Muscle of leg (tissue), 16 donors: ENCODE measurements at places on chromosomes 5 and 9. TPM values are rescaled to one million over a fixed set of nuclear protein-coding genes. Genes with fewer than 3 reads are reported as not detected.
A peak's percentile ranks its signal among the peaks of the same experiment; 100 is the strongest.

The N4BP3 gene
- total RNA-seq, result 19.6 TPM

DNA sequence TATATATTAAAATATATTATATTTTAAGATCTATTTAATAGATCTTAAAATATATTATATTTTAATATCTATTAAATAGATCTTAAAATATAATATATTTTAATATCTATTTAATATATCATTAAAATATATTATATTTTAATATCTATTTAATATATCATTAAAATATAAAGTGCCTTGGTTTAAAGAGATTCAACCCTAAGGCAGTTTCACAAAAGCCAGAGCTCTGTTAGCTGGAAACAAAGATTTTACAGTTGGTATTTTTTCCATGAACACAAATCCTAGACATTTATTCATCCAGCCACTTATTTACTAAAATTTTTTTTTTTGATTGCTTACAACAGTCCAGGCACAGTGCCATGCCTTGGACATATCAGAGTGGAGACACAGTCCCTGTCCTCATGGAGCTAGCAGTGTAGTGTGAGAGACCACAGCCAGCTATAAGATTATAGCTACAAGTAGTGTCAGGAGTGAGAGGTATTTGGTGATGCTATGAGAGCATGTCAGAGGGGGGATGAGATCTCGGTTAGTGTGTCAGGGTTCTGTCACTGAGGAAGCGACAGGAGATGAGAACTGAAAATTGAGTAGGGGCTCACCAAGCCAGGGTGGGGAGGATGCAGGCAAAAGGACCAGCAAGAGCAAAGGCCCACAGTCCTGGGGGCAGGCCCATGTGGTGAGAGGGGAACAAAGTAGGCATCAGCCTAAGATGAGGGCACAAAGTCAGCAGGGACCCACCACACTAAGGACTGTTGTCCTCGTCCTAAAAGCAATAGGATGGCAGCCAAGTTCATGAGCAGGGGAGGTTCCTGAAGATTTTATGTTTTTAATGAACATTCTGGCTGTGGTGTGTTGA, 74.5 kb downstream of the FBXO38 start:
- no peaks in the 10 kb centered on the region for H3K36me3 ChIP-seq
- H3K4me1 ChIP-seq, result no peaks in the 10 kb centered on the region
- no peak for DNase-seq
- no peaks in the 10 kb centered on the region for H3K27me3 ChIP-seq

GRCh38 chr5:93006915-93007314, 574.1 kb downstream of the NR2F1-AS1 start:
- H3K36me3 ChIP-seq, result no peaks in the 10 kb centered on the region
- DNase-seq, result no peak
- H3K27me3 ChIP-seq, result no peaks in the 10 kb centered on the region

The NR2F1 gene
- 1.8 TPM for total RNA-seq

The MED10 gene
- 15.6 TPM for total RNA-seq

- H3K27ac ChIP-seq, result peak overlapping the region; percentile 89
- no peaks in the 10 kb centered on the region for H3K27me3 ChIP-seq
- no peaks in the 10 kb centered on the region for H3K36me3 ChIP-seq
- peak; percentile 90 for DNase-seq
- H3K4me1 ChIP-seq, result peaks cover 37% of the 10 kb centered on the region
Observed at GRCh38 chr9:37676411-37676830, 25.7 kb downstream of the FRMPD1 start.

The RORB gene
- total RNA-seq, result 0.09 TPM

DNA sequence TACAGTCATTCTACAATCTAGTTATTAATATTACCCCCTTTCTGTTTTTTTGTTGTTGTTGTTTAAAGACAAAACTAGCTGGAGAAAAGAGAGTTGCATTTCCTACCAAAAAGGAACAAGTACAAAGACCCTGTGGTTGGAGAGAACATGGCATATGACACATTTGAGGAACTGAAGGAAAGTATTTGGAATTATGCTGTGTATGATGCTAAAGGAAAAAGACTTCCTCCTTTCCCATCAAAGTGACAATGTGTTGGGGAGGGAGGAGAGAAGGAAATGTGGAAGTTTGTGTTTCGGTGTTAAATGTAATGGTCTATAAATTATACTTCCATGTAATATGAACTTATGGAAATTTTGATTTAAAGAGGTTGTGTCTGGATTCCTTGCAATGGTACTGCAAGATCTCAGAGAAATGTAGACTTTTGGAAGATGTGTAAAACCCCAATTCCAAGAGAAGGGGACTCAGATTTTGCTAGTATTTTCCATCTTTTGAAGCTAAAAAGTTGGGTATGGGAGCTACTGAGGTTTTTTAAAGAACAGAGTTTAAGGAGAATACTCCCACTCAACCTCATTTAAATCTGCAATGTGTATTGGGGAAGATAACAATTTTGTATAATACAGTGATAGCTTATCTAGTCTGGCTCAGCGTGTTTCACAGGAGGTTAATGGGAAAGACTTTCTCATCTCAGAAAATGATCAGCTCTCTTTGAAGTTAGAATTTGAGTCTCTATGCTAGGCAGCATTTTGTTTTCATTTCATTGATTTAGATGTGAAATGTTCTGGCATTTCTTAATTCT, 15.4 kb upstream of the TNFSF8 start:
- no peaks in the 10 kb centered on the region for H3K27me3 ChIP-seq
- peak; percentile 44 for DNase-seq
- H3K27ac ChIP-seq, result no peak overlapping the region
- H3K4me1 ChIP-seq, result peaks cover 3% of the 10 kb centered on the region
- H3K4me3 ChIP-seq, result no peak overlapping the region

- no peak overlapping the region for H3K4me3 ChIP-seq
- H3K27ac ChIP-seq, result no peak overlapping the region
- no peak for DNase-seq
- peaks cover 19% of the 10 kb centered on the region for H3K36me3 ChIP-seq
- no peaks in the 10 kb centered on the region for H3K4me1 ChIP-seq
Observed at GRCh38 chr5:112795342-112795741, 57.7 kb downstream of the APC start.

DNA sequence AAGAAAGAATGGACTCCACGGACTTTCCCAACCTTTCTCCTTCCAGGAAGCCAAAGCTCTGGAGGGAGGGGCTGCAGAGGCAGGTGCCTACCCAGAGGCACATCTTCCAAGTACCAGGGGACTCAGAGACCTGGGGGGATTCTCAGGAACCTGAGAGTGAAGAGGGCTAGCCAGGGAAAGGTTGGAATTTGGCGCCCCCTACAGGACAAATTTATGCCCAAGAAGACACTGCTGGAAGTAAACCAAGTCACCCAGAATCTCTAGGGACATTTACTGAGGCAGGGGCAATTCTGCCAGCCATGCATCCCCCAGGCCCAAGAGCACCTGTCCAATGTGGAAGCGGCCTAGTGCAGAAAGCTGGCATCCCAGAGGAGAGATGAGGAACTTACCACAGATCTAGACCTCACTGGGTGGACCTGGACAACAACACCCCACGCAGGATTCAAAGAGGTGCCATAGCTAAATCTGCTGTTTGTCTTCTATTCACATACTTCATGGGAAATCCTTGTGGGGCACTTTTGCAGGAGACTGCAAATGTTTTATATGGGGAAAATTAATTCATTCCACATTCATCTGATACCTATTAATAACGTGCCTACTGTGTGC, 25.9 kb upstream of the IDNK start:
- DNase-seq, result peak; percentile 26
- no peak overlapping the region for H3K27ac ChIP-seq
- no peaks in the 10 kb centered on the region for H3K4me1 ChIP-seq

- peak; percentile 91 for DNase-seq
- no peak overlapping the region for H3K27ac ChIP-seq
- H3K4me3 ChIP-seq, result peak overlapping the region; percentile 23
- H3K4me1 ChIP-seq, result peaks cover 5% of the 10 kb centered on the region
- H3K27me3 ChIP-seq, result no peaks in the 10 kb centered on the region
Observed at GRCh38 chr9:98848450-98849149, 41.1 kb downstream of the GALNT12 start.

DNA sequence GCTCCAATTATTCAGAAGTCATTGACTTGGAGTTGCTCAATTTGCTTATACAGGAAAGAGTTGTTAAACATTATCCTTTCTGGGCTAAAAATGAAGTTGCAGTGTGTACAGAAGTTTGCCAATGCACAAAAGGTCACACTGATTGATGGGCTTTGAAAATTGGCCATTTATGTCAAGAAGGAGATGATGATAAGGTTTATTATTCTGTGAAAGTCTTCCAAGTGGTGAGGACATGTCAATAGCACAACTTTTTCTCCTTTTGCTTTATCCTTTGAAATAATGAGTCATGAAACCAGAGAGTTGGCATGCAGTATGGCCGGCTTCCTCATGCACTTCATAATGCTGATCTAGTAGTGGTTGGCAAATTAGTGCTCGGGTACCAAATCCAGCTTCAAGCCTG, 848.5 kb upstream of the WWC1 start:
- H3K27ac ChIP-seq, result no peak overlapping the region
- H3K4me3 ChIP-seq, result no peak overlapping the region
- H3K4me1 ChIP-seq, result no peaks in the 10 kb centered on the region

GRCh38 chr5:159242656-159243055, 20.4 kb upstream of the UBLCP1 start:
- H3K27me3 ChIP-seq, result peaks cover 10% of the 10 kb centered on the region
- no peak overlapping the region for H3K27ac ChIP-seq
- H3K4me3 ChIP-seq, result no peak overlapping the region
- no peaks in the 10 kb centered on the region for H3K36me3 ChIP-seq
- no peak for DNase-seq
- no peaks in the 10 kb centered on the region for H3K4me1 ChIP-seq

DNA sequence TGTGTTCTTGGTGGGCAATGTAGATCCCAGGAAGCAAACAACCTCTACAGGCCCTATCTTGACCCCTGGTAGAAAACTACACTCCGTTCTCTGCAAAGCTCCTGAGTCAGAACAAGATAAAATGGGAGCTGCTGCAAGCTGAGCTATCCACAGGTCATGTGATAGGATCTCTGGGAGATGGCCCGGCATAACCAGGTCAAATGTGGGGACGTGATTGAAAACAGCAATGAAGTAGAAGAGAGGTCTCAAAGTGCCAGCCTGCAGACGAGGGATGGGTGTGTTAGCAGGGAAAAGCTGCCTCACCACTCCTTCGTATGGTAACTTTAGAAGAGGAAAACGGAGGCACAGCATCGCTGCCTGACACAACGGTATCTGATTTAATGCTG, 25.0 kb downstream of the NRG2 start:
- no peak overlapping the region for H3K4me3 ChIP-seq
- H3K27me3 ChIP-seq, result peaks cover 24% of the 10 kb centered on the region
- no peaks in the 10 kb centered on the region for H3K4me1 ChIP-seq
- no peak overlapping the region for H3K27ac ChIP-seq
- DNase-seq, result no peak
- H3K36me3 ChIP-seq, result no peaks in the 10 kb centered on the region

GRCh38 chr9:120663380-120663779, 50.9 kb downstream of the MEGF9 start:
- no peaks in the 10 kb centered on the region for H3K27me3 ChIP-seq
- H3K4me3 ChIP-seq, result no peak overlapping the region
- no peak for DNase-seq
- no peaks in the 10 kb centered on the region for H3K36me3 ChIP-seq
- H3K4me1 ChIP-seq, result no peaks in the 10 kb centered on the region
- no peak overlapping the region for H3K27ac ChIP-seq

GRCh38 chr5:28398185-28398584, 1359.8 kb upstream of the CDH9 start:
- H3K27me3 ChIP-seq, result no peaks in the 10 kb centered on the region
- no peak overlapping the region for H3K27ac ChIP-seq
- no peak overlapping the region for H3K4me3 ChIP-seq
- no peaks in the 10 kb centered on the region for H3K36me3 ChIP-seq
- DNase-seq, result no peak

DNA sequence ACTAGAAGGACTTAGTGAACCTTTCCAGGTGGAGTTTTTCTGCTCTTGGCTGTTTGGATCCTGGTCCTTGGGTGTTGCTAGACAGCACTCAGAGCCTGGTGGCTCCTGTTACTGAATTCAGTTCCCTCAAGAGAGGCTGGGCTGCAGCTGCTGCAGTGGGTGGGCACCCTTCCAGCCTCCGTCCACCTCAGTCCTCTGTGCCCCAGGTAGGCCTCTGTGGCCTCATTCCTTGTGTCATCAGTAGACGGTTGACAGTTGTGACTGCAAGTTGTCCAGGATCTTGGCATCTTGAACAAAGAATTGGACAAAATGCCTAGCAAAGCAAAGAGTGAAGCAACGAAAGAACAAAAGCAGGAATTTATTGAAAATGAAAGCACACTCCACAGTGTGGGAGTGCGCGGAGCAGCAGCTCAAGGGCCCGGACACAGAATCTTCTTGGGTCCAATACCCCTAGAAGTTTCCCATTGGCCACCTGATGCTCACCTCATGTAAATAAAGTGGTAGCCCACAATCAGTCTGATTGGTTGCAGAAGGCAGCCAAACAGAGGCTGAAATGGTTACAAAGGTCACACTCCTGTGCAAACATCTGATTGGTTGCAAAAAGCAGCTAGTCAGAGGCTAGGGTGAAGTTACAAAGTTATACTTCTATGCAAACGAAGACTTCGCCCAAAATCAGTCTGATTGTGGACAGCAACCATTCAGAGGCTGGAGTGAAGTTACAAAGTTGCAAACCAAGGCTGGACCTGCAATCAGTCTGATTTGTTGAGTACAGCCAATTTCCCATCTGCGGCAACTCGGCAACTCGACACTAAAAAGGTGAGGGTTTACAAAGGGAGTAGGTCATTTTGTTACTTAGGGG, 40.1 kb downstream of the F2R start:
- H3K4me3 ChIP-seq, result no peak overlapping the region
- H3K27ac ChIP-seq, result no peak overlapping the region
- no peaks in the 10 kb centered on the region for H3K36me3 ChIP-seq
- DNase-seq, result no peak
- H3K27me3 ChIP-seq, result no peaks in the 10 kb centered on the region
- no peaks in the 10 kb centered on the region for H3K4me1 ChIP-seq

DNA sequence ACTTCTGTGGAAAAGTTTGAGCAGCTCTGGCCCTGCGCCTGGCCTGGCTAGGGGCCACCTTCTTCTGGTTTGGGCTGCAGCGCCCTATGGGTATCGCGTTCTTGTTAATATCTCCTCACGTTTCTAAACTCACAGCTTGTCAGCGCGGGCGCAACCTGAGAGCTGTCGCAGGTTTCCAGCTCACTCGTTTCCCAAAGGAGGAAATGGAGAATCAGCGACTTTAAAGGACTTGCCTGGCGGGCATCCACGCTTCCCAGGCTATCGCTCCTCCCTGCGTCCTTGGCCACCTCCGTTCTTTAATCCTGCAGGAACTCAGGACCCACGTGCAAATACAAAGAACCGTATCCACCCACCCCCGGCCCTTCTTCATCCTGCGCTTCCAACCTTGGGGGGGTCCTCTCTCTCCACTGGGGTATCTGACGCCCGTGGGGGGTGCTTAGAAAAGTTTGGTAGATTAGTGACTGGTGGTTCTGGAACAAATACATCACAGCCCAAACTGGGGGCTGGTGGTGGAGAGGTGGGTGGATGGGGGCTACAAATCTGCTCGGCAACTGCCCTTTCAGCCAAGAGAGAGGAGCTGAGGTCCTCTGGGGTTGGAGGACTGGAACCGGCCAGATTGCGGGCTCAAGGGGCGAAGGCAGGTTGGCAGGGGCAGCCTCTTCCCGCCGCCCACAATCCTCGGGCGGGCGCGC, 578 bp upstream of the PSAT1 start:
- no peaks in the 10 kb centered on the region for H3K36me3 ChIP-seq
- H3K27ac ChIP-seq, result peak overlapping the region; percentile 90
- no peaks in the 10 kb centered on the region for H3K27me3 ChIP-seq
- DNase-seq, result peak; percentile 68
